NCI-H1930 (cell line): ENCODE measurements at places on chromosomes 16 and 17.

DNA sequence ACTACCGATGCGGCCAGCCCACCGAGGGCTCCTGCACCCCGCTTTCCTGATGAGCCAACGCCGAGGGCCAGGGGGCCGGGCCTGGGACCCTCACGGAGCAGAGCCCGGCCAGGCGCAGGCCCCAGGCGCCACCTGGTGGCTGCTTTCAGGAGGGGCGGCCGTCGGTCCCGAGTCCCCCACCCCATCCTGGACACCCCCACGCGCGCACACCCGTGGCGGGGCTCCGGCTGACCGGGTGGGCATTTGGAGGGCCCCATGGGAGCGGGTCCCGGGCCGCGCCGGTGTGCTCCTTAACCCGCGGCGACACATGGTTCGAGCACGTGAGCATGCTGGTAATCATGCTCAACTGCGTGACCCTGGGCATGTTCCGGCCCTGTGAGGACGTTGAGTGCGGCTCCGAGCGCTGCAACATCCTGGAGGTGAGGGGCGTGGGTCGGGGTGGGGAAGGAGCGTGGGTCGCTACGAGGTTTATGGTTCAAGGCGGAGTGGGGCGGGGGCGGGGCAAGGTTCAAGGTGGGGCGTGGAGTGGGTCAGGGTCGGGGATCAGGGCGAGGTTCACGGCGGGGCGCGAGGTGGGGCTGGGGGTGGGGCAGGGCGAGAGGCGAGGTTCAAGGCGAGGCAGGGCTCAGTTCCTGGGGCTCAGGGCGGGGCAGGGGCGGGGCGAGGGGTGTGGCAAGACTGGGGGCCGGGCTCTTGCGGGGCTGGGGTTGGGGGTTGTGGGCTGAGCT is 30.2 kb downstream of the TPSG1 start:
- DNase-seq: no peak

GRCh38 chr17:72921347-72922054 is 171.0 kb downstream of the SLC39A11 start:
- DNase-seq: no peak

- no peak for DNase-seq
These were observed 307.5 kb downstream of the MAP2K4 start for GRCh38 chr17:12328204-12328603.

GRCh38 chr17:37888881-37889280 is 35.3 kb upstream of the TBC1D3K start:
- DNase-seq: no peak
